ENCODE measurements at places on chromosomes 13 and 19.
A peak's percentile ranks its signal among the peaks of the same experiment; 100 is the strongest.

DNA sequence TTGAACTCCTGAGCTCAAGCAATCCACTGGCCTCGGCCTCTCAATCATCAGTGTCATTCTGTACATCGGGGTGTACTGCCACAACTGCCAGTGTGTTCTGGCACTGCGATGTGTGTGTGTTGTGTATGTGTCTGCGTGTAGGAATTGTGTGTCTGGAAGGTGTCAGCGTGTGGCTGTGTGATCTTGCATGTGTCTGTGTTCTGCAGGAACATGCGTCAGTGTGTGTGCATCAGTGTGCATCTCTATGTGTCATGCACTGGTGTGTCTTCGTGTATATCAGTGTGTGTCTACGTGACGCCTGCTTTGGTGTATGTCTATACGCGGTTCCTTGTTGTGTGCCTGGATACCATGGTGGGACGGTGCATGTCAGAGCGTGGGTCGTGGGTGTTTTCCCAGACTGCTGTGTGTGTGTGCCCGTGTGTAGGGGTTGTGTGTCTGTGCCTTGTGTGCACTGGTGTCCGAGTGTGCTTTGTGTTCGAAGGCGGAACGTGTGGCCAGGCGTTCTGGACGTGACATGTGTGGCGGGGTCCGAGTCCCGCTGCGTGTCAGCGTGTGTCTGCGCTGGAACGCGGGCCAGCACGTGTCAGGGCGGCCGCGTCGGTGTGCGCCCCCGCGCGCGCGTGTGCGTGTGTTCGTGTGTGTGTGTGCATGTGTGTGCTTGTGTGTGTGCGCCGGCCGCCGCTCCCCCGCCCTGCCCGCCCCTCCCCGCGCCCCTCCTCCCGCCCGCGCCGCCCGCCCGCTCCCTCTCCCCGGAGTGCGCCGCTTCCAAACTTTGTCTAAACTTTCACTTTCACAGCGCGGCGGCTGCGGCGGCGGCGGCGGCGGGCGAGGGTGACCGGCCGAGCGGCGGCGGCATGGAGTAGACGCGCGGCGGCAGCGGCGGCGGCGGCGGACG, at the start of gene NFIX:
NFIX (plus strand) TSS at position 775 of the 895 bp plus-strand sequence. CDS start 363 bp downstream, outside the sequence.
- no peak for DNase-seq

DNA sequence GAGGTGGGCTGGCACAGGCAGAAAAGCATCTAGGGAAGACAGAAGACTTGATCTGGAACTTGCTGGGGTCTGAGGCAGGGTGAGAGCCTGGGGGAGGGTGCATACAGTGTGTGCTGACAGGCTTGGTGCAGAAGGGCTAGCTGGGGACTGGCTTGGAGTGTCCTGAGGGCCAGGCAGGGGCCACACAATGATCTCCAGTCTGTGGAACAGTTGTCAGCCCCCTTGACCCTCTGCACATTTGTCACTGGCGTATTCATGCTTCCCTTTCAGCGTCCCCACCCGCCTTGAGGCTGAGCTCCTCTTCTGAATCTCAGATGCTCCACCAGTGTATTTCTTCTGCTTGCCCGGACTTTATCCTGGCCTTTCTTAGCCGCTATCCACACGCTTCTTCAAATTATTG, 2.8 kb upstream of the MICU2 start:
- DNase-seq: no peak

DNA sequence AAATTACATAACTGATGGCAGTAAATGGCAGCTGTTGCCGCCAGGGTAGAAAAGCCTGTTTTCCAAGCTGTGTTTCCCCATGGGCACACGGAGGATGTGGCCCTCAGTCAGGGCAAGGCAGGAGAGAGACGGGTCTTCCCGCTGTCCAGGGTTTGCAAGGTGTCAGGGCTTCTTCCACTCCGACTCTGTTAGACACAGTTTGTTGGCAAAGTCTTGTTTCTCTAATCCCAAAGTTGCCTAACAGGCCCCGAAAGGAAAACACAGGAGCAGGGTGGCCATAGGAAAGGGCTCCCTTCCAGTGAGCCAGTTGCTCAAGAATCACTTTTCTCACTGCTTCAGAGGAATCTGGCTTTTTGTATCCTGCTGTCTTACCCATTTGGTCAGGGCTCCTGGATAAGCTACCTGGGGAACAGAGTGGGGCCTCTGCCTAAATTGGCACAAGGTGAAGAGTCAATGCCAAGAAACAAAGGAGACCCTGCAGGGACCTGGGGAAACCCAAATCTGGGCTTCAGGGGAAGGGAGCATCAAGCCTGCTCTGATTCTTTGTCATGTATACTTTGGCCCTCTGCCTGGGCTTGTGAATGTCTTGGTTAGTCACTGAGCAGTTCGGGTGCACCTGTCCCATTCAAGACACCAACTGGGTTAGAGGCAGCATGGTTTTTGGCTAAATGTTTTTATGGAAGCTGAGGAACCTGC, 29.0 kb upstream of the CXCL17 start:
- DNase-seq: no peak

DNA sequence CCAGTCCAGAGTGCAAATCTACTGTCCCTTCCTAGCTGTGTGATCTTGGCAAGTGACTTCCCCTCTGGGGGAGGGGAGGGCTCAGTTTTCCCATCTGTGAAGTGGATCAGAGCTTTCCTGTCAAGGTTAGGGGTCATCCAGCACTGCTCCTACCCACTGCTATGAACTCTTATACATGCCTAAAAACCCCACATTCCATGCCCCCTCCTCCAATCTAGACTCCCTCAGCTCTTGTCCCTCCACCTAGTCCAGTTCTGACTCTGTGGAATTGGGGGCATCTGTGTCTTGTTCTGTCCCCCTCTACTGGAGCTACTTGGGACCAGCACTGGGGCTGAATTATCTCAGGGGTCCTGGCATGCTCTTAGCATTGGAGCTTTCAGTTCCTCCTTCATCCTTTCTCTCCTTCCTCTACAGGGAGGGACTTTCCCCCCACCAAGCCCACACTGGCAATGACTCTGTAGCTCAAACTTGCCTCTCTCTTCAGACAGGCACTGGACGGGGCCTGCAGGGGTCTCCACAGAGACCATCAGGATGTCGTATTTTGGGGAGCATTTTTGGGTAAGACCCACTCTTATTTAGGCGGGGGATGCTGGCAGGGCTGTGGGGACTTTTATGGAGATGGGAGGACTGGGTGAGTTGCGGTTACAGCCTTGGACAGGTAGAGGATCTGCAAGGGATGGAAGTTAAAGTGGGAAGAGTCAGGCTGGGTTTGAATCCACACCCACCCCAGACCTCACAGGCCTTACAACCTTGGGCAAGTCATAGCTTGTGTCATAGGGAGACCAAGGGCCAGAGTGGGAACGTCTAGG, 3.6 kb downstream of the FCHO1 start:
- DNase-seq: no peak

DNA sequence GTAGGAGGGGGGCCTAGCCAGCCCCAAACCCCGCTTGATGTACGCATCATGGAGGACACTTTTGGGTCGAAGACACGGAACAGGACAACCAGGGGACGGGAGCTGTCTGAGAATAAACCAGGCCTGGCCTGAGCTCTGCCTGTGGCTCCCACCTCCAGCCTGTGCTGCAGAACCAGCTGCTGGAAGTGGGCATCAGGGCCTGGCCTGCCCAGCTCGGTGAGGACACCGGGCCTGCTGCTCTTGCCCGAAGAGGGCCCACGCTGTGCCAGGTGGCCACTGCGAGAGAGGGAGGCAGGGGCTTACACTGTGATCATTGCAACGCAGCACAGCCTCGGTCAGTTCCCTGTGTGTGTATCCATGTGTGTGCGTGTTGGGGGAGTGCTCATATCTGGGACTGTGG, 34.6 kb downstream of the CEBPG start:
- no peak for DNase-seq

DNA sequence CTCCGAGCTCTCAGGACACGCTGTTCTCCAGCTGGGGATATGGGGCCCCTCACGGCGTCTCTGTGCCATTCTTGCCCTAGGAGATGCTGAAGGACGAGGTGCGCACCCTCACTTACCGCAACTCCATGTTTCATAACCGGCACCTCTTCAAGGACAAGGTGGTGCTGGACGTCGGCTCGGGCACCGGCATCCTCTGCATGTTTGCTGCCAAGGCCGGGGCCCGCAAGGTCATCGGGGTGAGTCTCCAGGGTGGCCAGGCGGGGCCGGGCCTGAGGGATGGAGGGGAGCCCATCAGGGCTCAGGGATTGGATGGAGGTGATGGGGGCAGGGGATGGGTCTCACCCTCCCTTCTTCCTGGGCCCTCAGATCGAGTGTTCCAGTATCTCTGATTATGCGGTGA, 4.8 kb downstream of the PRMT1 start:
- DNase-seq: no peak

- no peak for DNase-seq
Measured at GRCh38 chr13:108677806-108678205, 48.4 kb downstream of the MYO16 start.

DNA sequence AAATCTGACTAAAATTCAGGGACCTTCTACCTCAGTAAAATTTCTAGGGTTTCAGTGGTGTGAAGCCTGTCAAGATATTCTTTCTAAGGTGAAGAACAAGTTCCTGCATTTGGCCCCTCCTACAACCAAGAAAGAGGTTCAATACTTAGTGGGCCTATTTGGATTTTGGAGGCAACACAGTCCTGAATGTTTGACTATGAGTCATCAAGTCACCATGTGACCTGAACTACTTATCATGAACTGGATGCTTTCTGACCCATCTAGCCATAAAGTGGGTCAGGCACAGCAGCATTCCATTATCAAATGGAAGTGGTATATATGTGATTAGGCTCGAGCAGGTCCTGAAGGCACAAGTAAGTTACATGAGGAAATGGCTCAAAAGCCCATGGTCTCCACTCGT, 163.0 kb upstream of the IRS2 start:
- DNase-seq: no peak

DNA sequence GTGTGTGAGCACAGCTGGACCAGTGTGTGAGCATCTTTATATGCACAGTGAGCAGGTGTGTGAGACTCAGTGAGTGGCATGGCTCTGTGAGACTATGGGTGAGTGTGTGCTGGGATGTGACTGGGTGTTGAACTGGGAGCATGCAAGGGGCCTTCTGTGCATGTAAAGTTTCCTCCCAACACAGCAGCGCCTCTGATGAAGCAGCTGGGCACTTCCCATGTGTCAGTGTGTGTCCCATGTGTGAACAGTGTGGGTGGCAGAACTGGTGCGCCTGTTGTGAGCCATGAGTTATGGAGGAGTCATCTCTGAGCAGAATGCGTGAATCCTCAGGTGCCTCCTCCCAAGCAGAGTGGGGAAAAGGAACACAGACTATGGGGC, 24.1 kb downstream of the LGALS16 start:
- no peak for DNase-seq

DNA sequence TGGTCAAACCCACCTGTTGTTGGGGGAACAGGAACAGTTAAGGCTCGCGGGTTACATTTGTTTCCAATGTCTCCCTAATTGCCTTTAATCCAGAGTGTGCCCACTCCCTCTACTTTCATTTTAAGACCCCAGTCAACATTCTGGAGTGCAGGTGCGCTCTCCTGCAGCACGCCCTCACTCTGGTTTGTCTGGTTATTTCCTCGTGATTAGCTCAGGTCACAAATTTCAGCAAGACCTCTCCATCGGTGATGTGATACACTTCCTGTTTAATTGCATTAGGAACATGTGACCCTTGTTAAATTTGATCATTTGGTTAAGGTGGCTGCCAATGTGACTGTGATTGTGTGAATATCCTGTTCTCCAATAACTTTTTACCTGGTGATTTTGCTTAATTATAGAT, 53.0 kb downstream of the TEX29 start:
- DNase-seq: no peak

- no peak for DNase-seq
Measured at GRCh38 chr19:9881720-9882119, 46.6 kb downstream of the PIN1 start.

GRCh38 chr13:114063545-114064449, 68.6 kb downstream of the RASA3 start:
- DNase-seq: peak; percentile 23

DNA sequence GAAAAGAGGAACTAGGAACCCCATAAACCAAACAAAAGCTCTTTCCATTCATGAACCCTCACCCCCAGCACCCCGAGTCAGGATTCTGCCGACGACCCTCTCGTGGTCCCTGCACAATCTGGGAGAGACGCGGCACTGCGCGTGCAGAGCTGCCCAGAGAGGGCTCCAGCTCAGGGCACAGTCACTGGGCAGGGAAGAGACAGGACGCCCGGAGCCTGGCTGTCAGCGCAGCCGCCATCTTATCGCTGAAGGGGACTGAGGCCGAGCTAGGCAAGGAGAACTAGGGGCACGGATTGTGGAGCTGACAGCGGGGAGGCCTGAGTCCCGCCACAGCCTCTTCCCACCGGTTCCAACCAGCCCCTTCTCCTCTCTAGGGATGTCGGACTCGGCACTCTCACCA, 349 bp downstream of the ZNF98 start:
- DNase-seq: no peak

- no peak for DNase-seq
Measured at GRCh38 chr13:102869948-102870676, 24.3 kb downstream of the ERCC5 start.

DNA sequence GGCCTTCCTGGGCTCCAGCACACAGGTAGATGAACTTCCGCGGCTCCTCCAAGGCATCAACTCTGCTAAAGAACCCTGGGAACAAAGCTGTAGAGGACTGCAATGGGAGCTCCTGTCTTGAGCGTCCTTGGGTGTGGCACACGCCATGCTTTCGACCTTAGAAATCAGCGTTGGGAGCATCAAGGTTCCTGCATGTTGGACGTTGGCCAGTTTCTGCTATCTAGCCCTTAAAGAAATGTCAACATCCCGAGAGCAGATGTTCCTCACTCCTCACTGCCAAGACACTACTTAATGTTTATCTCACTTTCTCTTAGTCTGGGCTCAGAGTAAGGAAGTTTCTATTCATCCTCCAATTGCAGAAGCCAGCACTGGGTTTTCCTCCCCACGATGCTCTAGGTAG, 70.6 kb upstream of the MEDAG start:
- no peak for DNase-seq

DNA sequence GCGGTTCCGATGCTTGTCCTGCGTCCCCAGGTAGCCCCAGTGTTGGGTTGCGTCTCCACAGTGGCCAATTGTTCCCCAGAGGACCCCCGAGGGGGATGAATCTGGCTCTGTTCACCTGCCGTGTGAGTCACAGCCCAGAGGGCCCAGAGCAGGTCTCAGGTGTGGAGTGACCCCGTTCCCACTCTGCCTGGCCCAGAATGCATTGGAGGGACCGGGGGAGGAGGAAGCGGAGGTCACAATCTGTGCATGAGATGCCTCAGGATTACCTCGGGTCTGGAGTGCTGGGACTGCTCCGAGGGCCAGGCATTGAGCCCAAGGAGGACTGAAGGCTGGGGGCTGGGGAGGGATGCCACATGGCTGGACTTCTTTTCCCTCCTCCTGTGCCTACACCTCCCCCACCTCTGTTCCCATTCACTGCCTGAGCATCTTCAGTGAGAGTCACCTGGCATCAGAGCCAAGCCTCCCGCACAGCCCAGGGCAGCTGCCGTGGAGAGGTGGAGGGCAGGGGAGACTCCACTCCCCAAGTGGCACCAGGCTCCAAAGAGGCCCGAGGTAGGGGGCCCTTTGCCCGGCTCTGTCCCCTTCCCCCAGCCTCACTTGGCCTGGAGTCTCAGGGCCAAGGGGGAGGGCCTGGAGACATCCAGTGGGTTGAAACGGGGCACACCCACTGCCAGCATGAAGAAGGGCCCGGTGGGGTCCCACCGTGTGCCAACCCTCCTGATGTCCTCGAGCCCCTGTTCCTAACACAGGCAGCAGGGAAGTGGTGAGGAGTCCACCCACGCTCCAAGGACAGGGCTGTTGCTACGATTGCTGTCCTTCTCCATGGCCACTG, 81.1 kb downstream of the CHST8 start:
- no peak for DNase-seq
